LHCN-M2 (cell line): ENCODE measurements at places on chromosomes 3 and 15. TPM values are rescaled to one million over a fixed set of nuclear protein-coding genes. Genes with fewer than 3 reads are reported as not detected.

DNA sequence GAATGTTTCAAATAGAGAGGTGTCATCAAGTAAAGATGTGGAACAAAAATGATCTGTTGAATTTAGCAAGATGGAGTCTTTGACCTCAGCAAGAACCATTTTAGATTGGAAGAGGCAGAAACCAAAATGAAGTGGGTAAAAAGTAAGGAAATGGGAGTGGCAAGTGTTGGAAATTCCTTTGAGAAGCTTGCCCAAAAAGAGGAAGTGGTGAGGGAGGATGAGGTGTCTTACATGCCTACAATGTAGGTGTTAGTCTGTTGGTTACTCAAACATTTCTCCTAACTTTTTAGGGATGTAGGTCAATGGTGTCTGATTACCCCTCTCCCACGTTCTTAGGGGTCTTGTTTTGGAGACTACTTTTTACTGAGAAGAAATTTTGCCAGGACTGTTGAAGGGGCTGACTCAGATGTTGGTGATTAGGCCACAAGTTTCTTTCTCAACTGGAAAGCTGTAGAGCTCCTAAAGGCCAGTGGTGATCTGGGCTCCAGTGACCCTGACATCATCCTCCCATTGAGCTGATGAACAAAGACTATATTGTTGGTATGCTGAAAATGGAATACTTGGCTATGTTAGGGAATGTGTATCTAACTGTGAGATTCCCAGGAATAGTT is 5.1 kb downstream of the PPP2R3A start:
- peak; percentile 54 for DNase-seq

The ISL2 gene
- 3.0 and 4.1 TPM in 2 replicates for total RNA-seq

DNA sequence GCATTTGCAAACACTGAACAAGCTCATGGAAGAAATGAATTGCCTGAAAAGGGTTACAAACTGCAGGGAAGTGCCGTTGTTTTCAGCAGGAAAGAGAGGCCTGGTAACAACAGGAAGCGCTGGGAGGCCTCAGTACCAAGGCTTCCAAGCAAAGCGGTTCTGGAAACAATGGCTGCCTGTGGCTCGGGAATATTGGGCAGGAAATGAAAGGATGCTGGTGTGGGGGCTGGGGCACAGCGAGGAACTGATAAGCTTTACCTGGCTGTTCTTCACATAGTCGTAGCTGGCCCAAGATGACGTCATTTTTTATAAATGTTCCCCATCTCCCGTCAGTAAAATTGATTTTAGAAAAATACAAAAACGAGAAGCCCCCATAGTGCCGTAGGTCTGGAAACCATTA is 55.9 kb downstream of the ARHGAP31 start:
- DNase-seq: no peak

GRCh38 chr15:76191539-76192244 is 119.6 kb downstream of the ETFA start:
- DNase-seq: no peak

- no peak for DNase-seq
Measured at GRCh38 chr15:78850941-78851755, 21.5 kb upstream of the MORF4L1 start.

The PIAS1 gene
- total RNA-seq: 13.2 and 13.5 TPM in 2 replicates

- DNase-seq: no peak
Measured at GRCh38 chr3:101703169-101703568, 16.7 kb upstream of the RPL24 start.

- no peak for DNase-seq
Measured at GRCh38 chr15:83769411-83769999, 115.6 kb downstream of the ADAMTSL3 start.

DNA sequence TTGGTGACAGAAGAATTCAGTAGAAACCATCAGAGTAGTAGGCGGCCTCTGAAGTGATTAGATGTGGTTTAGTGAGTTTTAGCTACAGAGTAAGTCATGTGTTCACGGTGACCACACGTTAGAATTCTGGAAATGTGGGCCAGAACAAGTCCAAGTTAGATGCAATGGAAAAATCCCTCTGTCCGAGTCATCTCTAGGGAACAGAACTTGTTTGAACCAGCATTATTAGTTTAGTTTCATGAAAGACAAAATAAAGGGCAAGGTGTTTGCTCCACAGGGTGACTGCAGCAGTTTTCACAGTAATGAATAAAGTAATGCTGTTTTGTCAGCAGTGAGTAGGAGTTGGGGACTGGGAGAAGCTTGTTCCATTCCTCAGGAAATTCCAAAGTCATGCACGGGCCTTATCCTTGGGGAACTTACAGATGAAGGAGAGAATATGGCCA is 100.2 kb downstream of the CGNL1 start:
- peak; percentile 67 for DNase-seq

DNA sequence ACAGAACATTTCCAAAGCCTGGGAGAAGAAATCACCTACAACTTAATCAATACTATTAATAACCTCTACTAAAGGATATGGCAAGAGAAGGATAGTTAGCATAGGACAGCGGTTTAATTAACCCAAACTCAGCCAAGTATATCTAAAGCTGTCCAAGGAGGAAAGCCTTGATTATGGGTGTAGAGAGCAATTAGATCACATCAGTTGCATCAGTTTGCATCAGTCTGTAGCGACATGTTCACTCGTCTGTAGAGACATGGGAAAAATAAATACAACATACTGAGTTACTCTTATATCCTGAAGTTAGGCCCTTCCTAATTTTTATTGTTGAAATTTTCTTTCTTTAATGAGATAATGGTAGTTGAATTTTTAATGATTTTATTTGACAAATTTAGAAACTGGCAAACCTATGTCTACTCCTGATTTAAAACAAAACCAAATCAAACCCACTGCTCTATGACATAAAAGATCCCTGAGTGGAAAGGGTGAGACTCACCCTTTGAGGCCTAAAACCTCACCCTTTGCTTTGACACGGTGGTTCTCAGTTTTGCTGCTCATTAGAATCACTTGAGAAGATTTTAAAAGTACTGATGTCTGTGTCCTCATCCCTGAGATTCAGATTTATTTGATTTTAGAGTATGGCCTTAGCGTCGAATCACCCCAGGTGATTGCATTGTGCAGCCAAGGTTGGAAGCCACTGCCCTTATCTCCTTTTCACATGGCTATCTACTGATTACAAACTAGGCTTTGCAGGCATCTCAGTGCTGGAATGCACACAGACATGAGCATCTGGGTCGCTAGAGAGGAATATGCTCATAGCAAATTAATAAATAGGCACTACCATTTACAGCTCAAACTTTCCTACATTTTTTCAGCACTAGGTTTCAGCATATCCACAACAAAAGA is 2.8 kb upstream of the CLRN1 start:
- DNase-seq: no peak

The GSK3B gene
- 43.3 and 46.5 TPM in 2 replicates for total RNA-seq
